ACHN (cell line): ENCODE measurements at places on chromosomes 1 and 21.

- DNase-seq = no peak
Observed at GRCh38 chr1:223031733-223032601, 111.1 kb downstream of the TLR5 start.

DNA sequence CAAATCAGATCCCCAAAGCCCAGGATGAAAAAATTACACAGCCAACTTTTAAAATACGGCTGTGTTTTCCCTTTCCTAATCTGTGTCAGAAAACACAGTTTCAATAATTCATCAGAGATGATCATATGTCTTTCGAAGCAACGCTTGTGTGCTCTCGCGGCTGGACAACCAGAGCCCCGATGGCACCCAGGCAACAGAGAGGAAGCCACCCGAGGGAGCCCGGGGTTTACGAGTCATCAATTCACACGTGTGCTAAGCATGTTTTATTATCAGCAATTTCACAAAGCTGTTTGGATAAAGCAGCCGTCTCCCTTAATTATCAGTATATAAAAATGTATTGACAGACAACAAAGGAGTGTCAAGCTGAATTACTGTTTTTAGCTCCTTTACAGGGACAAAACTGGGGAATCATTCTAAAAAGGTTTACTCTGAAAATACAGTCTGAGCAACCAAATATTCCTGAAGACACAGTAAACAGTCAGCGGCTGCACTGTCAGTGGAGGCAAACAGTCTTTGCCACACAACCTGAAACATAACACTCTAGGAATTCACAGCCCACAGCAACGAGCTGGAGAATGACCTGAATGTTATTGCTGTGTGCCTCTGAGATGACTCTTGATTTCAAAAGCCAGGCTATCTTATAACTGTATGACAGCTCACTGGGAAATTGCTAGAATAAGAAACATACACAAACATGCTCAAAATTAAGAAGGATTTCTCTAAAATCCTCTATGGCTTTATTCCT lies 201.0 kb downstream of the SIPA1L2 start:
- DNase-seq = no peak

- no peak for DNase-seq
Observed at GRCh38 chr1:35852241-35852640, 30.8 kb upstream of the AGO1 start.

DNA sequence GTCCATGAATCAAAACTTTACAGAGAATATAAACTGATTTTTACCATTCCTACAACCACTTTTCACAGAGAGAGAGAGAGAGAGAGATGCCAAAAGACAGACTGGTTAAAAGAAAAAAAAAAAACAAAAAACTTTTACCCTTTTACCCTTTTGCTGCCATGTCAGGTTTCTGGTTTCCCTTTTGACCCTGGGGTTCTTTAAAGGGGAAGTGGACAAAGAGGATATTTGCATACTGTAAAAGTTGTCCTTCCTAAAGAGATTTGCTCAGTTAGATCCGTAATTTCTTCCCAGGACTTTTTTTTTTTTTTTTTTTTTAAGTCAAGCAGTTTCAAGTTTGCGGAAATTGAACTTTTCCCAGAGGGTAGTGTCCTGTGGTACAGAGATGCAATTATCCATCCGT lies 287.8 kb upstream of the RGS18 start:
- DNase-seq = no peak

- DNase-seq = peak; percentile 68
Observed at GRCh38 chr1:230772457-230773395, 25.5 kb downstream of the CAPN9 start.

DNA sequence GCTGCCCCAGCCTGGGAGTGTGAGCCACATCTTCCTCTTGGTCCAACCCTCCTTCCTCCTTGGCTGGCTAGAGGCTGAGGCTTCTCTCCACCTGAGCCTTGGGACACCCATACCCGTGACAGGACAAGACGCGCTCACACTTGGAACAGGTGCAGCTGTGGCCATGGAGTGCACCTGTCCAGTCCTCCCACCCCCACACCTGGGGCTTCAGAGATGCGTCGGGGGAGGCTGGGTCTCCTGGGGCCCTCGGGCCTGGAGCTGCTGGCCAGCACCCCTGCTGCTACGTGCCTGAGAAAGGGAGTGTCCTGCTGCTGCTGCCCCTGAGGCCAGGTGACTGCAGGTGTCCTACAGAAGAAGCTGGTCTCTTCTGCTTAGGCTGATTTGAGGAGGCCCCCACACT lies 37.0 kb upstream of the TMEM52 start:
- DNase-seq = no peak

DNA sequence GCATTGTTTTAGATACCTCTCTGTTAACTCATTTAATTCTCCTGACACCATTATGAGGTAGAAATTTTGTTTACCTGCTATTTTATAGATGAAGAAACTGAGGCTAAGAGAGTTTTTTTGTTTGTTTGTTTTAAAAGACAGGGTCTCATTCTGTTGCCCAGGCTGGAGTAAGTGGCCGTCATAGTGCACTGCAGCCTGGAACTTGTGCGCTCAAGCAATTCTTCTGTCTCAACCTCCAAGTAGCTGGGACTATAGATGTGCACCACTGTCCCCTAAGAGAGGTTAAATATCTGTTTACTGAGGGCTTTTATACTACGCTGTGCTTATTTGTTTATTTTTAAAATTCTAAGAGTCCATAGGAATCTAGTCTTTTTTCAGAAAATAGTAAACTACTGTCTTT lies 43.7 kb upstream of the CACYBP start:
- no peak for DNase-seq

DNA sequence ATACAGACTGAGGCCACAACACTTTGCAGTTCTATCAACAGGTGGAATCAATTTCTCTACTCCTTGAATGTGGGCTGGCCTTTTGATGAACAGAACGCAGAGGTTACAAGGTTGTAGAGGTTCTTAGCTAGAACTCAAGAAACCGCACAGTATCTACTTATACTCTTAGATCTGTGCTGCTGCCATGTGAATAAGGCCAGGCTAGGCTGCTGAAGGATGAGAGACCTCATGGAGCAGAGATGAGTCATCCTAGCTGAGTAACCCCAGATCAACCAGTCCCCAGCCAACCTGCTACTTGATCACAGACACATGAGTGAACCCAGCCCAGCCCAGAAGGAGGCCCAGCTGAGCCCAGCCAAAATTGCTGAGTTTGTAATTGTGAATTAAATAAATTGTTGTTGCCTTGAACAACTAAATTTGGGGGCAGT lies 35.3 kb upstream of the BCAR3 start:
- peak; percentile 39 for DNase-seq

DNA sequence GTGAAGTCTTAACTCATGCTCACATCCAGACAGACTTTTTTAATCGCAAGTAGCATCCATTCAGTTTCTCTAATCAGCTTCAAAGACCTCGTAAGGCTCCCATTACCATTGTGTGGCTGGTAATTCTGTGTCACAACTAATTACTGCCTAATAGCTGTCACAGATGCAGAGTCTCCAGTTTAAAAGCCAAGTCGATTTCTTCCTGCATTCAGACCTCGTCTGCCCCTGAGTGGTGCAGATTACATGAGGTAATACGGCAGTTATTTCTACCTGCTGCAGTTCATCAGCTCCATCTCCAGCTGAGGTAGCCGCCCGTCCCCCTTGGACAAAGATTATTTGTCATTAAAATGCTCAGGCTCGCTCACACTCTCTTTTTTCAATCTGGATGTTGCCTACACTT lies 34.4 kb upstream of the OLIG2 start:
- no peak for DNase-seq

GRCh38 chr1:94528826-94529225 lies 12.7 kb downstream of the F3 start:
- no peak for DNase-seq
